ENCODE measurements at places on chromosomes 2 and 18.

- DNase-seq: no peak
Measured at GRCh38 chr2:145815933-145816332, 1296.0 kb upstream of the ZEB2 start.

GRCh38 chr2:149428783-149429182 is 98.4 kb downstream of the LYPD6 start:
- no peak for DNase-seq

GRCh38 chr2:207855591-207855990 is 85.9 kb upstream of the FZD5 start:
- DNase-seq: no peak

- no peak for DNase-seq
Measured at GRCh38 chr2:203191961-203192360, 46.9 kb upstream of the CYP20A1 start.

DNA sequence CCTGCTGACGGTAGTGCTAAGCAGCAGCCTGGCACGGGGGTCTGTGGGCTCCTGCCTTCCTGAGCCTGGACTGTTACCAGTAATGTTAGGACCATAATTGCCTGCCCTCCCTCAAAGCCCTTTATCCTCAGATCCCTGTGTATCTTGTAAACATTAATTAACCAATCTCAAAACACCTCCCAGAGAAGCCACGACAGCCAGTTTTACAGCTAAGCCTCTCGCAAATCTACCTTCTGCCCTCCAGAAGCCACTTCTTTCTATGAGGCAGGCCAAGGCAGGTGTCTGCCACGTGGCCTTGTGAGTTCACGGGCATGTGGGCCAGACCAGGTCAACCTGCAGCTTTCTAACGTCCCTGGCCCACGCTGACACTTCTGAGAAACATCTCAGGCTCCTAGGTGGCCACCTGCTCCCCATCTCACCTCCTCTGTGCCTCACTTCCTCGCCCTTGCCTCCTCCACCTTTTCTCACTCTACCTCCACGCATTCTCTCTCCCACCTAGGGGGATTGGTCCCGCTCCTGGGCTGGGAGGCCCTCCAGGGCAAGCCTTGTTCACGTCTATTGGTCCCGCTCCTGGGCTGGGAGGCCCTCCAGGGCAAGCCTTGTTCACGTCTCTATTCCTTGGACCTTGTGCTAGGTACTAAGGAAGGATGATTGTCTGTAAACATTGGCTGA is 64.3 kb downstream of the EDAR start:
- DNase-seq: no peak

- DNase-seq: no peak
Measured at GRCh38 chr2:239329972-239330572, 70.7 kb downstream of the HDAC4 start.

DNA sequence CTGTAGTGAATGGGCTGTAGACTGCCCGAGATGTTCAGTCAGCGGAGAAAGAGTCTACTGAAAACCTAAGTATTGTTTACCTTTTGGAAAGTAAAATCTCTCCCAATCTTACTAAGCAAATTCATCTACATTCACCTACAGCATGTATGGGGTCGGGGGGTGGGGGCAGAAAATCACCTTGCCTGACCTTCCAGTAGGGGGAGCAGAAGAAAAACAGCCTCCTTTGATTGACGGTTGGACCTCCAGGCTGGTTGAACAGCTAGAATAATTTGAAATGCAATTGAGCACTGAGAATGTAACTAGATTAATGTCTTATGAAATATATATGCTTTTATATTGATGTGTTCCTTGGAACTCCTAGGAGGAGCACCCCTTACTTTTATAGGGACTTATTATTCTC is 10.0 kb downstream of the LRATD1 start:
- DNase-seq: no peak

- DNase-seq: no peak
Measured at GRCh38 chr18:24913507-24914170, 438.3 kb downstream of the ZNF521 start.

DNA sequence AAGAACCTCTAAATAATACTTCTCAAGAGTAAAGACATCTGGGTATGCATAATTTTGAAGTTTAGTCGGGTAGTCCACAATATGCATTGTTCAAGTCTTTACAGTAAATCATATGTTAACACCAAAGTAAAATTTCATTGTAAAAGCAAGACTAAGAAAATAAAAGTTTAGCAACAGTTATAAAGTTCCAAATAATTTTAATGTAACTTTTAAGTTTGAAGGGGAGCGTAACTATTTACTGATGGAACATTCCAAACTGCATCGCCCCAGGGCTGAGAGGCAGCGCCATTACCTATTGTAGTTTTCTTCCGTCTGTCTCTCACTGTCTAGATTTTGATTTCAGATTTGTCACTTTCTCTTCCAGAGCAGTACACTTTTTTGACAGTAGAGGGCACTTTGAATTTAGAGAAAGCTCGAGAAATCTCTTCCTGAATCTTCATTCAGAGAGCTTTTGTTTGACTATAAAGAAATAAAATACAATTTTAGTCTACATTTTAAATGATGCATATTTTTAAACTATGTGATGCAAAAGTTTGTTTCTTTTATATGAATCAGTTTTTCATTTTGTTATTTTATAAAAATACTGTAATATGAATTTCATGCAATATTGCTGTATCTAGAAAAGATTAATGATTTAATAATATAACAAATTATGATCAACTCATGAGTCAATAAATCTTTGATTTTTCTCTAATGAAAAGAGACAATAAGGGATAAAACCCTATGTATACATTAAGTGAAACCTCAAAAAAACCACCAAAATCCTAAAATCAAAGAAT is 389.8 kb downstream of the FIGN start:
- DNase-seq: no peak

- DNase-seq: no peak
Measured at GRCh38 chr2:240427729-240428128, 7.7 kb upstream of the GPC1 start.

DNA sequence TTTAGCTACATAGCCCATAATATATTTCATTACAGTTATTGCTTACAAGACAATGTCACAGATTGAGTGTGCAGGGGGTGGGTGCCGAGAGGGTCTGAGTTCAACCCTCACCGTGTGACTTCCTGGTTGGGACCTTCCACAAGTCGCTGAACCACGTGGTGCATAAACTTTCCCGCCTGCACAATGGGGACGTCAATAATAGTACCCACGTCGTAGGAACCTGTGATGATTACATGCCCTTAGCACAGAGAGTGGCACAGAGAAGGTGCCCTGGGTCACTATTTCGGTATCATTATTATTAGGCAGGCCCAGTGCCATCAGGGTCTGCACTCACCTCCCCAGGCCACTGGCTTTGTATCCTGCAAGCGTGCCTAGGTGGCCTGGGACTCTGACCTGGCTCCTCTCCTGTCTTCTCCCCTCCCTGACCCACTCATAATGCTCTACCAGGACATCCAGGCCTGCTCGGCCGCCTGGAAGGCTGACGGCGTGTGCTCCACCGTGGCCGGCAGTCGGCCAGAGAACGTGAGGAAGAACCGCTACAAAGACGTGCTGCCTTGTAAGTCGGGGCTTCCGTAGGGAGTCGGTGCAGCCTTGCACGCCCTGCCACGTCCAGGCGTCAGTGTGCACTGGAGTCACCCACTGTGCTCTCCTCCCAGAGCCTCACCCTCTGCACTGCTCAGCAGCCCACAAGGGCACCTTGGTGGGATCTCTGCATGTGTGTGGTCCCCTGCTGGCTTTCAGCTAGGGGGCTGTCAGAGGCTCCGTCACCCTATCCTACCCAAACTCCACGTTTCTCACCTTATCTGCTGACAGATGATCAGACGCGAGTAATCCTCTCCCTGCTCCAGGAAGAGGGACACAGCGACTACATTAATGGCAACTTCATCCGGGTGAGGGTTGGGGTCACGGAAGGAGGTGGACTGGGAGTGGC is 2.8 kb downstream of the PTPN18 start:
- no peak for DNase-seq

- no peak for DNase-seq
Measured at GRCh38 chr2:8215982-8216381, 465.9 kb upstream of the ID2 start.

- DNase-seq: no peak
Measured at GRCh38 chr2:240519396-240520129, 38.2 kb downstream of the ANKMY1 start.

DNA sequence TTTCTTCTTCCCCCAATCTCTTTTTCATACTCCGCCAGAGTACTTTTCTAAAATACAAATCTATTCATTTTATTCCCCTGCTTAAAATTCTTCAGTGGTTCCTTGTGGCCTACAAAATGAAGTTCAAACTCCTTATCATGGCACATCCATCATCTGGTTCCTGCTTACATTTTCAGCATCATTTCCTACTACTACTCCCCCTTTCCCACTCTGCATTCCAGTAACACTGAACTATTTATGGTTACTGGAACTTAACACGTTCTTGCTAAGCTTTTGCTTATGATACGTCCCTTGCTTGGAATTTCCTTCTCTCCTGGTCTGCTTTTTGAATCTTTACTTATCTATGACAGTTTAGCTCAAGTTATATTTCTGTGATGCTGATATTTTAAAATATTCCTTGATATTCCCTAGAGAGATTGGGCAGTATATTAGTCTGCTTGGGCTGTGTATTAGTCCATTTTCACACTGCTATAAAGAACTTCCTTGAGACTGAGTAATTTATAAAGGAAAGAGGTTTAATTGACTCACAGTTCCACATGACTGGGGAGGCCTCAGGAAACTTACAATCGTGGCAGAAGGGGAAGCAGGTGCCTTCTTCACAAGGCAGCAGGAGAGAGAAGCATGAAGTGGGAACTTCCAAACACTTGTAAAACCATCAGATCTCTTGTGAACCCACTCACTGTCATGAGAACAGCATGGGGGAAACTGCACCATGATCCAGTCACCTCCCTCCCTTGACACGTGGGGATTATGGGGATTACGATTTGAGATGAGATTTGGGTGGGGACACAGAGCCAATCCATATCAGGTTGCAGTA is 53.2 kb downstream of the BMPR2 start:
- no peak for DNase-seq

GRCh38 chr2:134846213-134846612 is 7.8 kb downstream of the ACMSD start:
- DNase-seq: no peak

DNA sequence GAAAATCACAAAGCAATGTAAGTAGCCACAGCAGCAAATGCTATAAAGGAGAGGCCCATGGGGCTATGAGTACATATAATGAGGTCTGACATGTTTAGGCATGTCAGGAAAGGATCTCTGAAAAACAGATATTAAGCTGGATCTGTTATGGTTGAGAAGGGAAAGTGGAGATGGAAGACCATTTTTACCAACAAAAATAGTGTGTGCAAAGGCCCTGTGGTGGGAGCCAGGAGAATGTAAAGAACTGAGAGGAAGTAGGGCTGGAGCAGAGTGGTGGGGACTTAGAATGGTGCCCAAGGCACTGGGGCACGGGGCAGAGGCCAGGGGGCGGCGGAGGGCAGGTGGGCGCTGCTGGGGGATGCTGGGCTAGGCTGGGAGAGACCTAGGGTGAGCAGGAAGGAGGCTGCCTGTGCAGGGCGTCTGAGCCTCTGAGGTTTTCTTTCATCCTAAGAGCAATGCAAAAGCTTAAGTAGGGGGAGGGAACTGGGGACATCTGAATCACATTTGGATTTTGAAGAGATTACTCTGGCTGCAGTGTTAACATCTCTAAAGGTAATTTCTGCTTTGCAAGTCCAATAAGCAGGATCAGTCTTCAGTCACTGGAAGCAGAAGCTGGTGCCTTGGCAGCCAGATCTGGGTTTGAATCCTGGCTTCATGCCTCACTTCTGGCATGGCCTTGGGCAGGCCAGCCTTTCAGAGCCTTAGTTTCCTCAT is 4.9 kb upstream of the AGFG1 start:
- DNase-seq: no peak

- DNase-seq: no peak
Measured at GRCh38 chr2:178530625-178531142, 50.4 kb downstream of the PLEKHA3 start.

GRCh38 chr2:29223851-29224692 is 108.9 kb downstream of the CLIP4 start:
- no peak for DNase-seq

GRCh38 chr2:52084759-52085158 is 1052.8 kb upstream of the NRXN1 start:
- DNase-seq: no peak

GRCh38 chr2:72833084-72833714 is 7.4 kb upstream of the EXOC6B start:
- no peak for DNase-seq

DNA sequence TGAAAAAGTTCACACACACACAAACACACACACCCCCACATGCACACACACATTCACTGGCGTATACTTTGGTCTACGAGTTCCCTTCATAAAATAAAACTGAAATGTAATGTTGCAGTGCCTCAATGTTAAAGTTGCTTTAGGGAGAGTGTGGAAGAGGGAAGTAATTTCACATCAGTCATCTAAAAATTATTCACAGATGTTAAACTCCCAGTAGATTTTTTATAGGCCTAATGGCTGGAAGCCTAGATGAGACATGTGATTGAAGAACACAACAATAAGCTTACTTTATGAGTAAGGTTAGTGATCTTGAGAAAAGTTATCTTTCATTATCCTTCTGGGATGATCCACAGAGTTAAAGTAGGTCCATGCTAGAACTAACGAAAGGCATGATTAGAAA is 506.7 kb upstream of the CNTNAP5 start:
- no peak for DNase-seq

GRCh38 chr18:75474332-75474731 is 46.8 kb upstream of the SMIM21 start:
- no peak for DNase-seq

- no peak for DNase-seq
Measured at GRCh38 chr2:2192091-2192955, 138.8 kb downstream of the MYT1L start.

- DNase-seq: no peak
Measured at GRCh38 chr2:159738509-159739390, 26.4 kb downstream of the MARCHF7 start.

GRCh38 chr2:62297624-62298010 is 101.7 kb downstream of the B3GNT2 start:
- no peak for DNase-seq

DNA sequence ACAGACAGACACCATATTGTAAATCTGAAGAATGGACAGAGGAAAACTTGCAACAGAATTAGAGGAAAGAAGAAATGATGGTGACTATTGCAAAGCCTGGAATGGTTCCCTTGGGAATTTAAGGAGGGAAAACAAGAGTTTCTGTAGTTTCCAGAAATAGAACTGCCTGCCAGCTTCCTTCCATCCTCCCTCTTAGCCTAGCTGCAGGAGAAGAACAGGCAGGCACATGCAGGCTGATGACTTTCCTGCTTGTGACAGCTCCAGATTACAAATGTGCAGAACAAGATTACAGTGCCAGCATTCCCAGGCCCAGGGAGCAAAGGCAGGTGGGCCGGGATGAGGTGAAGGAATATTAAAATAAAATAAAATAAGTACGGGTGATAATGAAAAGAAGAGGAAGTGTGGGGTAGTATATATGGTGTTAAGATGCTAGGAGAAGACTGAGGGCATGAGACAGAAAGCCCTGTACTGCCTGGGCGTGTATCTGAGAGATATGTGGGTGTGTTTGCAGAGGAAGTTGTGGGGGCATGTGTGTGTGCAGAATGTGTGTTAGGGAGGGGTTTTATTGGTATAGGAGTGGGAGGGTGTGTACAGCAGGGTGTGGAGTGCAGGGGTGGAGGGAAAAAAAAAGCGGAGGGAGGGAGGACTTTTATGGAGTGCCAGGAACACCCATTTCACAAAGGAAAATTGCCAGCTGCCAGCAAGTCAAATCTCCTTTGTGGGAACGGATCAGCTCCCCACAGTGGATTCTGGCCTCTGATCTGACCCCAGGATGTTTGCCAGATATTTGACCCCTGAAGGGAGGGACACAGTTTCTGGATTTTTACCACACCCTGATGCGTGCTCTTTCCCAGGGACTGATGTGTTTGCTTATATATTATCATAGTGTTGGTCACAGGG is 43.9 kb upstream of the NEMP2 start:
- DNase-seq: no peak

Data from stimulated activated CD4-positive, alpha-beta T cell treated with anti-CD3 and anti-CD28 coated beads, TNF-alpha, amount 100 ng/mL, for 1 hour (primary cell).